ELR (cell line): ENCODE measurements at places on chromosomes 16 and 17.

- no peak for DNase-seq
Observed at GRCh38 chr17:82016875-82017459, 5.7 kb downstream of the CENPX start.

DNA sequence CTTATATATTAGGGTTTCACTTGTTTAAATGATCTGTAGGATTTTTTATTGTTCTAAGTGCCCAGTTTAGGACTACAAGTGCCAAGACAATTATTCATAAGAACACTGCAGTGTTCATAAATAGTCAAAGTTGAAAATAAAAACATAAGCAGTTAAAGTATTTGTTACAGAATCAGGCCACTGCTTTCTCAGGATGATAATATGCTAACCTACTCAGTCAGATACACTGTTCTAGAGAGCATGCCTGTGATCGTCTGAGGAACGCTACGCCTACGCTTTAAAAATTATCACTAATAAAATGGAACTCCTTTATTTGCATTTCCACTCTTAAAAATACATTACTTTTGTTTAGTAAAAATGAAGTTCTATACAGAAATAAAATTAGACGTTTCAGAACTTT lies 37.4 kb upstream of the TRAP1 start:
- no peak for DNase-seq

DNA sequence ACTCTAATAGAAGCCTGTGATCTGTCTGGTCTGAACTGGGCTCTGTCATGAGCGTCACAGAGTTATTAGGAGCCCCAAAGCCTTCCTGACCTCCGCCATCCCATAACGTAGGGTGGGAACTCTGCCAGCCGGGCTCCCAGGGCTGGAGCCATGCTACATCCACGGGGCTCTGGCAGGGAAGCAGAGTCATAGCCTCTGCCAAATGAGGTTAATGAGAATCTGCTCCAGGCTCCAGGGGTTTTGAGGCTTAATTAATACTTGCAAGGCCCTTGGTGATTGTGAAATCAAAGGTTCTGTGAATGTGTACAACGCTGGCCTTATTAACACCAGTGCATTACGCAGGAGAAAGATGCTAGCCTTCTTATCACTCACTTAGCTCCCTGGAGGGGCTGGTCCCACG lies 42.4 kb upstream of the ZFP90 start:
- no peak for DNase-seq

DNA sequence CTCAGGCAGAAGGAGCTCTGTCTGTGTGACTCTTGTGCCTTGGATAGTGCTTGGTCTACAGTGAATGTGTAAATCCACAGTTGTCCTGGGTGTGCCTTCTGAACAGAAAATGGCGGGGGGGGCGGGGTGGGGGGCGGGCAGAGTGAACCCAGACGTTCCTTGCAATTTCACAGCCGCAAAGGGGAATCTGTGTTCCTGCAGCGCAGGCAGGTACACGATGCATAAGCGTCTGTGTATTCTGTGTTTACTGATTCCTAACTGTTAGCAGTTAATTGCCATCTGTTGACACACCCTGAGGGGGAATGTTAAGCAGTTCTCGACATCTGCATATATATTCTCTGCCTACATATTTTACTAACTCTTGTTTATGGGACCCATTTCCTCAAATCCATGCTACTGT lies 123.5 kb upstream of the ZFHX3 start:
- no peak for DNase-seq

- peak; percentile 5 for DNase-seq
Observed at GRCh38 chr17:37568350-37569053, 40.7 kb downstream of the SYNRG start.
